ENCODE measurements at places on chromosomes 5 and 9.

- no peak for DNase-seq
Observed at GRCh38 chr5:168481330-168481788, 4.9 kb upstream of the RARS1 start.

GRCh38 chr5:110203661-110204060, 513.9 kb downstream of the MAN2A1 start:
- DNase-seq: no peak

GRCh38 chr5:158115468-158115867, 256.5 kb upstream of the CLINT1 start:
- DNase-seq: no peak

DNA sequence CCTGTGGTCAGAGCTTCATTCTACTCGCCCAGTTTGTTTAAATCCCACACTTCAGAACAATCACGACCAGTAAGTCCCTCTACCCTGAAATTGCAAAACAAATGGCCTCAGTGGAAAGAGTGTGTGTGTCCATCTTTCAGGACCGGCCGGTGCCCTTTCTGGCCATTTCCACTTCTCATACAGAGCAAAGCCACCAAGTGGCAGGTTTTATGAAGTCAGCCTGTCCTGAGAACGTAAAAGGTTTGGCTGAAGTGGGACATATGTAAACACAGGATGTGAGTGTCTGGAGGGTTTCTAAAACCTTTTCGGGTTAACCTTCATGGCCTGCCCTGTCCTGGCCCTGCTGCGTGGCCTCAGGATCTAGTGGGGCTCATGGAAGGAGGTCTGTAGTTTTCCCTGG, 24.7 kb downstream of the NXNL2 start:
- peak; percentile 20 for DNase-seq

GRCh38 chr5:122154910-122155309, 25.6 kb downstream of the ZNF474 start:
- DNase-seq: no peak

DNA sequence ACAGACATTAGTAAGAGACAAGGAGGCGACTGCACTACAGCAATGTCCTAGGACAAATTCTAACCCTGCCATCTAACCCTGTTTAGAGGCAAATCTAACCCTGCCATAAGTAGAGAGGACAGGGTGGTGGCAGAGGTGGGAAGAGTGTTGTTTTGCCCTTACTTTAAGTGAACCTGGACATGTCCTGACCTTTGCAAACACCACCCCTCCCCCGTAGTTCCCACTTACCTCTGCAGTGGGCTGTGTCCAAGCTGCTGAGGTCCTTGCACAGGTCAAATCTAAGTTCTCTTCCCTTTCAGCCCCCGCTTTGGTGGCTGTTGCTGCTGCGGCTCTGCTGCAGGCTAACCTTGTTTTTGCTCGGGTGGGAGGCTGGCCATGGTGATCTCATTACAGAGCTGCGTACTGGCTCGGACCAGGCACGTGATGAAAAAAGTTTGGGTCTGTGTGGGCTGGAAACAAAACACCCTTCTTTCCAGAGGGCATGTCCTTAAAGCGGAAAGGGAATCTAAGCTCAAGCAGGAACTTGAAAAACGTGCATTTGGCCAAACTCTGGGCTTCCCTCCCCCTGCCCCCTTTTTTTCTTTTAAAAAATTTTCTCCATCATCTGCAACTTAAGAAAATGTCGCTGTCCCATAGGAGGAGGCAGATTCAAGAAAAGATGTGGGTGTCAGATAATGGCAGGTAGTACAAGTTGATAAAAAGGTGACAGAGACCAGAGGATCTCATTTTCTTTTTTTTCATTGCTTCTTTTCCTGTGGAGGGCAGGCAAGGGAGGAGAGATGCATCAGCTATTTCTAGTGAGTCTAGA, at the start of gene FAXDC2:
Gene FAXDC2 (minus strand): TSS at position 349 of the 808 bp plus-strand sequence. CDS start 12,425 bp downstream, outside the sequence.
- peak; percentile 77 for DNase-seq

DNA sequence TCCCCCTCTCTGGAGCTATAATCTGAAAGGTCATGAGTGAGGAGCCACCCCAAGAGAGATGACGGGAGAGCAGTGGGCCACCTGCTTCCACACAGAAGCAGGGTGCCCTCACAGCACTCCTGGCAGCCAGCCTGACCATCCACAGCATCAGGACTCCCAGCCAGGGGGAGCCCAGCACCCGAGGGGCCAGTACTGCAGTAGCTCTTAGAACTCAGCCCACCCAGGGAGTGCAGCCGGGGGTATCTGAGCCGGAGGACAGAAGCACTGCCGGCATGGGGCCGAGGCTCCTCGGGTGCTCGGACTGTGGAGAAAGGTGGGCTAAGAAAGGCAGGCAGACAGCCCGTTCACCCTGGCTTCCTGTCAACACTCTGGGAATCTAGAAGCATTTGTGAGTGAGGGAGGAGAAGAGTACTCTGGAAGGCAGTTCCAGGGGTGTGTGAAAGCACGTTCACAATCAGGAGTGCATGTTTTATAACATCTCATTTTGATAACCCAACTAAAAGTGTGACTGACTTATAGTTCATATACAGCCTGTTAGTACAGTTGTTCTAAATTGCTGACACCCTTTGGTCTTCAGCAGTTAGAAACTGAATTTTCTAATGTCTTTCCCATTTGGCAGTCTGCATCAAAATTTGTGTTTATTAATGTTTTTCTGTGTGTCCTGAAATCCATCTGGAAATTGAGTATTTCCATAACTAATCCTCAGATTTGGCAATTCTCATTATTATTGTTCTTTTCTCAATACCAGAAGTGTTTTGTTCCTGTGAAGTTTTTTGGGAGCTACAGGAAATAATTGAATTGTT, 25.9 kb upstream of the ASPN start:
- no peak for DNase-seq

DNA sequence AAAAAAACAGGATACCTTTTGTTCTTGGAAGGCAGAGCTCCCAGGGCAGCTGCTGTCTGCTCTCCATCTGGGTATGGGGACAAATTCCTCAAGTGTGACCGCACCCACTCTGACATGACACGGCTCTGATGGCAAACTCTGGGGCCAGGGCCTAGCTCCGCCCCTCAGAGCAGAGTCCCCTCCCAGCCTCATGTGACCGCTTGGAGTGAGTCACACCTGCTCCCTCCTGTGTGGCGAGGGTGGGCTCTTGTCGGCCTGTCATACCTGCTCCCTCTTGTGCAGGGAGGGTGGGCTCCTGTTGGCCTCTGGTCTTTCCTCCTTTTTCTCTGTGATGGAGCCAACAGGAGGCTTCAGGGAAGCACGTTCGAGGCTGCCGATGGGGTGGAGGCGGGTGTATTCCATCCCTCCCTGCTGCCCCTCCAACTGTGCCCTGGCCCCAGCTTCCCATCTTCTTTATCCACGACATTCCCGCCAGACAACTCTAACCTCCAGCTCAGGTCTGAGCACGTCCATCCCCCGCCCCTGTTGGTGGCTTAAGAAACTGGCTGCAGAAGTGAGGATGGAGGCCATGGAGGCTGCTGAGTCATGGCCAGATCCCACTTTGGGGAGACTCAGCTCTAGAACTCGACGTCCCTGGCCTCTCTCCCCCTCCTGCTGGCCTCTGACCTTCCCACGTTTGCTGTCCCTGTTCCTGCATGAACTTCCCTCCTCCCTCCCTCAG, 65.3 kb downstream of the OLFM1 start:
- DNase-seq: no peak

- DNase-seq: no peak
Observed at GRCh38 chr9:111001526-111001925, 36.7 kb downstream of the LPAR1 start.

DNA sequence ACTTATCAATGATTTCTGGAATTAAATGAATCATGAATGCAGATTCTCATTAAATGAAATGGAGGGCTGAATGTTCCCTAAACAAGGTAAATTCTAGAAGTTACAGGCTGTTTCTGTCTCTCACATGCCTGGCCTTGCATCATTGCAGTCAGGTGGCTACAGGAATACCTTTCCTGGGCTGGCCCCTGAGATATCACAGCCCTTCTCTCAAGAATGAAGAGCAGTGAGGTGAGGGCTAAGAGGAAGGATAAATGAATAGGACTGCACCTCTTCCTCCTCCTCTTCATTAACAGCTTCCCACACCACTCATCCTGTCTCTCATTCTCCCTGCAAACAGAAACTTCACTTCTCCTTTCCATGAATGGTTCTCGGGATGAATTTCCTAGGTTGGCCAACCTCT, 22.5 kb downstream of the ARHGEF28 start:
- no peak for DNase-seq

DNA sequence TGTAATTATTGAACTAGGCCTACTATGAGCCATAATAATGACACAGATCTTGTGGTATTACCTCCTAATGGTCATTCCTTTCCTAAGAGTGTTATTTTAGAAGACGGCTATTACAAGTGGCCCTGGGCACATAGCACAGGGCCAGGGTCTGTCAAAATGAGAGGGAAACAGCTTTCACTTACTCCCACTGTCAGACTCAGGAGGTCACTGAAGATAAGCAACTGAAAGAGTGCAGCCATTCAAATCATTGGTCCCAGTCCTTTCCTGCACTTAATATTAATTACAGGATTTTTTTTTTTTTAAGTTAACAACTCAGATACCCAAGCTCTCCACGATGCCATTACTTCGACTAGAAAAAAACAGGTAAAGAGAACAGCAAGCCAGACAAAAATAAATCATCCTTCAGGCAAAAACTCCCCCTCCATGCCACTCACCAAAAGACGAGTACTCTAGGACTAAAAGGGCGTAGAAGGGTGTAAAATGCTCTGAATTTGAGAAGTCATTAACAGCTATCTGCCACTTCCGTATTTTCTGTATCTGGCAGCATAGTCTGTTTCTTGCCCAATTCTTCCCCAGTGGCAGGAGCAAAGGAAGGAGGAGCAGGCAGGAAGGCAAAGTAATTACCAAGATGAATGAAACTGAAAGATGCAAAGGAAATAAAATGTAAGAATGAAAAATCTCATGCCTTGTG, 87.4 kb downstream of the ZNF608 start:
- DNase-seq: no peak

DNA sequence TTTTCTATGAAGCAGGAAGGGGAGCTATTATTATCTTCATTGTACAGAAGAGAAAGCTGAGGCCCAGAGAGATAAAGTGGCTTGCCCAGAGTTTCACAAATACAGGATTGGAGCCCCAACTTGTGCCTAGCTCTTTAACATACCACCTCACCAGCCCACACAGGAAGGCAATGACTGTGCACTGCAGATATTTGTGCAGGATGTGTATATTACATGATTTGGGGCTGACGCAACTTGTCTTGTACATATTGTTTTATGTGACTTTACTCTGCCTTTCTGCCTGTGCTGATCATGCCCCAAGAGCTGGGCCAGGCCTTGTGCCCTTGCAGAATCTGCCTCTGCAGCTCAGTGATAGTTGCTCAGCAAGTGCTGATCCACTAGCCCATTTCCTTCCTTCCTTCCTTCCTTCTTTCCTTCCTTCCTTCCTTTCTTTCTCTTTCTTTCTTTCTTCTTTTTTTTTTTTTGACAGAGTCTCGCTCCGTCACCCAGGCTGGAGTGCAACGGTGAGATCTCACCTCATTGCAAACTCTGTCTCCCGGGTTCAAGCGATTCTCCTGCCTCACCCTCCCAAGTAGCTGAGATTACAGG, 106.6 kb upstream of the TBCA start:
- peak; percentile 80 for DNase-seq

DNA sequence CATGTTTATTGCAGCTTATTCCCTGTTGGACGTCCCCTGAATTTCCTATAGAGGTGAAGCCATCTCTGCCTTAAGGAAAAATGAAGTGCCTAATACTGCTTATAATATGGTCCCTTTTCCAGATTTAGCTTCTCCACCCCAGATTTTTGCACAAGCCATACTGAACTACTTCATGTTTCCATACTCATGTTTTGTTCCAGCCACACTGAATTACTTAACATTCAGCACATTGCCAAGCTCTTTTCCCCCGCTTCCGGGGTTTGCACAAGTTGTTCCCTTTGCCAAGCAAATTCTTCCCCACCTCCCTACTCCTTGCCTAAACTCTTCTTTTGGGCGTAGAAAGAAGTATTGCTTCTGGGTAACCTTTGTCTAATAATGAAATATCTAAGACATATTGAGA, 1.7 kb upstream of the CNTRL start:
- DNase-seq: peak; percentile 24

- DNase-seq: no peak
Observed at GRCh38 chr5:39946356-39947045, 521.7 kb upstream of the DAB2 start.

- DNase-seq: no peak
Observed at GRCh38 chr9:116247791-116248374, 94.3 kb downstream of the PAPPA start.

GRCh38 chr5:169751490-169751889, 114.4 kb downstream of the DOCK2 start:
- no peak for DNase-seq

DNA sequence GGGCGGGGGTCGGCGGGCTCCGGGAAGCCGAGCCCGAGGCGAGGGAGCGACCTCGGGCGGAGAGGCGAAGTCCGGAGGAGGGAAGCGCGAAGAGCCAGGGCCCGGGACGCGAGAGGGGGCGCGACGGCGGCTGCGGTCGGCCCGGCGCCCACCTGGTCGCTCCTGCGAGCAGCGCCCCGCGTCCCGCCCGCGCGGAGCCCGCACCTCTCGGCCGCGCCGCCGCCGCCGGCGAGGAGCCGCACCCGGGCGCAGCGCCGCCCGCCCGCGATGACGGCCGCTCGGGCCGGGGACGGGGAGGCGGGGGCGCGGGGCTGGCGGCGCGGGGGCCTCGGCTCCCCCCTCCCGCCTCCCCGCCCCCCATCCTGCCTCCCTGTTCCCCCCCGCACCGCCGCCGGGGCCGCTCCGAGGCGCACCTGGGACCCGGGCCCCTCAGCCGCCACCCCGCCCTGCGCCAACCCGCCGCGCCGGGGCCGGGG, 2.6 kb downstream of the NR5A1 start:
- no peak for DNase-seq

DNA sequence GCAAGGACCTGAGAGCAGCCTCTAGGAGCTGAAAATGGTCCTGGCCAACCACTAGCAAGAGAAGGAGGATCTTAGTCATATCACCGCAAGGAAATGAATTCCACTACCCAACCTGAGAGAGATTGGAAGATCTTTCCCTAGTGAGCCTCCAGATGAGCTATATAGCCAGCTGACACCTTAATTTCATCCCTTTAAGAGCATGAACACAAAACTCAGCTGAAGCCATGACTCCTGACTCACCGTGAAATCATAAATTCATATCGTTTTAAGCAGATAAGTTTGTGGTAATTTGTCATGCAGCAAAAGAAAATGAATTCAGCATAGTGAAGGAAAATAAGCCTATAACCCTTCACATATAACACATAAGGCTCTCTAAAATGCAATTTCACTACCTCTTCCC, 23.5 kb downstream of the MAPKAP1 start:
- DNase-seq: no peak

GRCh38 chr9:6459718-6460117, 46.7 kb downstream of the UHRF2 start:
- DNase-seq: no peak

DNA sequence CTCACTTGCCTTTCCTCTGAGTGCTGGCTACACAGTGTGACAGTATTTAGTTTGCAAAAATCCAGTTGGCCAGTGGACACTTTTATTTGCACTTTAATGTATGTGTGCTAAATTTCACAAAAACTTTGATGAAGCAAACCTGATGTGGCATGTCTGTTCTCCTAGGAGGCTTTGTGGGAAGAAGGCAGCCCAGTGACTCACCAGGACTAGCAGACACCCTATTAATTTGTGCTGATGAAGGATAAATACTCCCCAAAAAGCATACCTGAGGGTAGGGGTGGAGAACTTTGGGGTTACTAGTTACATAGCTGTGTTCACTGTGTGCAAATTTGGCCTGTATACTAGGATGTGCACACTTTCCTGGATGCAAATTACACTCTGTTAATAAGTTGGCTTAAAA, 39.3 kb upstream of the IPPK start:
- no peak for DNase-seq

- DNase-seq: no peak
Observed at GRCh38 chr9:86303316-86303975, 21.1 kb upstream of the ISCA1 start.

Data from dermis microvascular lymphatic vessel endothelial cell (primary cell).